ENCODE measurements at places on chromosomes 3 and 15.

DNA sequence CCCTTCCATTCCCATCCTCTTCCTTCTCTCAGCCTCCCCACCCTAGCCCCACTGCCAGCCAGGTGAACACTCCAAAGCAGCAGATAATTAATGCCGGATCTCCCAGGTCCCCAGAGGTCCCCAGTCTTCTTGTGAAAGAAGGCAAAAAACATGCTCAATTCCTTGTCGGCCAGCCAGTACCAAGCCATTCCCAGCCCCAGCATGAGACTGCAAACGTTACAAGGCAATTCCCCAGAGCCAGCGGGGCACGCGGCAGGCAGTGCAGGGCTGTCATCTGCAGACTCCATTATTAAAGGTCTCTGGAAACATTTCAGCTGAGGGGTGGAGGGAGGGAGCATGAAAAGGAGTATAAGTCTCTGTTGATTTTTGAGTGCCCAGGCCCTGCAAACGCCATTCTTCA is 117.8 kb downstream of the XXYLT1 start:
- DNase-seq, result no peak

GRCh38 chr3:190716961-190717360 is 145.5 kb downstream of the GMNC start:
- no peak for DNase-seq

- no peak for DNase-seq
Observed at GRCh38 chr3:150739877-150740645, 22.9 kb downstream of the SIAH2 start.

GRCh38 chr3:149009732-149010131 is 18.4 kb downstream of the GYG1 start:
- no peak for DNase-seq

DNA sequence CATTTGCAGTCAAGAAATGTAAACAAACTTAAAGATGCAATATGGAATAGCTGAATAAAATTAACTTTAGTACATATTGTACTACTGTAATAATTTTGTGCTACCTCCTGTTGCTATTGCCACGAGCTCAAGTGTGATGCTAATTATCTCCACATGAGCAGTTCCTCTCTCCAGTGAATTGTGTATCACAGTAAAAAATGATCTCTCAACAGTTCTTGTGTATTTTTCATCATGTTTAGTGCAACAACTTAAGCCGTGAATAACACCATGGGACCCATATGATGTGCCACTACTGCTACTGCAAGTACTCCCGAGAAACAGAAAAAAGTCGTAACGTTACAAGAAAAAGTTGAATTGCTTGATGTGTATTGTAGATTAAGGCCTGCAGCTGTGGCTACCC is 12.4 kb downstream of the RIOX2 start:
- no peak for DNase-seq
